ENCODE measurements at places on chromosomes 7 and 10.

- DNase-seq = no peak
These were observed 49.0 kb downstream of the LAMB1 start for GRCh38 chr7:107953924-107954303.

DNA sequence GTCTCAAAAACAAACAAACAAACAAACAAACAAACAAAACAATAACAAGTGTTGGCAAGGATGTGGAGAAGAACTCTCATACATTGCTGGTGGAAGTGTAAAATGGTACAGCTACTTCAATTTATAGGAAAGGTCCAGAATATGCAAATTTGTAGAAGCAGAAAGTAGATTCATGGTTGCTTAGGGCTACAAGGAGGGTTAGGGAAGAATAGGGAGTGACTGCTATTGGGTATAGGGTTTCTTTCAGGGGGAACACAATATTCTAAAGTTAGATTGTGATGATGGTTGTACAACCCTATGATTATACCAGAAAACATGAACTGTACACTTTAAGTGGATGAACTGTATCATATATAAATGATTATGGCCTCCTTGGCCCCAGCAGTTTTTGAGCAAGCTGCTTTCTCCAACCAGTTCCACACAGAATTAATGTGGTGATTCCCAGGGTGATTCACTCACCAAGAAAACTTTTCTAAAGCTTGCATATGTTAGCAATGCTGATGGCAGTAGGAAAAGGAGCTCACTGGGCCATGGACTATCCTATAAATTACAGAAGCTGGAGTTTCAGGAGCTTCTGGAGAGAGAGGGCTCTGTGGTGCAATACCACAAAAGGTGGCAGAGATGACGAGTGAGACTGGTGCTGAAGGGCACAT is 52.8 kb upstream of the KCNIP2 start:
- peak; percentile 34 for DNase-seq

GRCh38 chr7:5234852-5235831 is 45.1 kb downstream of the WIPI2 start:
- DNase-seq = peak; percentile 32

- DNase-seq = peak; percentile 71
These were observed 159.5 kb upstream of the AUTS2 start for GRCh38 chr7:69438584-69439412.

- DNase-seq = no peak
These were observed 103.3 kb downstream of the CLEC2L start for GRCh38 chr7:139626817-139627216.

- DNase-seq = no peak
These were observed 71.7 kb downstream of the PRKAG2 start for GRCh38 chr7:151805191-151805590.

DNA sequence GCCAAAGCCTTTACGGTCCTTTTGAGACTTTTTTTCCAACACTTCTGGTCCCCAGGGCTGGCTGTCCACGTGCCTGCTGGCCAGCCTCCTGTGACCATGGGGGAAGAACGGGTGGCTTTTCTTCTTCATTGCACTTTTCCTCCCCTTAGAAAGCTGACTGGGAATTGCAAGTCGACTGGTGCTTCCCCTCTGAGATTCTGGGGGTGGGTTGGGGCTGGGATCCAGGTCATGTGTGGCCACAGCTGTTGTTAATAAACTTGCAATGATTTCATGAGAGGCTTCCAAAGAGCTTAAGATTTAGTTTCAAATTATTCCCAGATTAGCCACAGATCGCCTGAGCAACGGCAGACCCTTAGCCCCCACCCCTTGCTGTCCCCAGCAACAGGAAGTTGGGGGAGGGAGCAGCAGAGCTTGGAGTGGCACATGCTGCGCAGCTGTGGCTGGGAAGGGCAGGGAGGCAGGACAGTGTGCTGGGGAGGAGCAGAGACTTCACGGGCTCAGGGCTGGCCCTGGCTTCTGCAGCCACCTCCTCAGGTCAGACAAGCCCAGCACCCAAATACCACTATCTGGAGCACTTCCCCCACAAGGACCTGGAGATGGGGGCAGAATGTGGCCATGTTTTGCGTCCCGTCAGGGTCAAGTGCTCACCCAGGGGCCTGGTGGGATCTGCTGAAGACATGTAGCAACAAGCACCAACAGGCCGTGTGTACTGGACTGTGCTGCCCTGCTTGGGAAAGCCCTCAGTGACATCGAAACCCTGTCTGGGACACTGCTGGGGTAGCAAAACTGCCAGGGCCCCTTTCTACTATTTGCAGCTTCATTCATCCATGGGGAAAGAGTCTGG is 147.1 kb downstream of the RNF216 start:
- DNase-seq = peak; percentile 97

DNA sequence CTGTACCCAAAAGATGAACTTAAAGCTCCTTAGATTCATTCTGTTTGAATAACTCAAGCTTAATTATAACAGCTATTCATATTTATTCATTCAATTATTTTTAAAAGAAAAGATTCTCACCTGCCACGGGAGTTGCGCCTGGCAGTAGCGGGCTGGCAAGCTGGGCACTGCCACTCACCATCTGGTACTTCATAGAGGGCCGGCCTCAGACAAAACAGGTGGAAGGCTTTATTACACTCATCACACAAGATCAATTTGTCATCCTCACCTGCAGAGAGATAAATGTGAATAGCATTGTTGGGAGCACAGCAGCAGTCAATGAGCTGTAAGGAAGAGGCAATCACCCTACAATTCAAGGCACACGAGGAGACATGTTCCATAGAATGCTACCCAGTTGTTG is 15.8 kb downstream of the FZD9 start:
- DNase-seq = no peak

- DNase-seq = no peak
These were observed 44.4 kb downstream of the LRRC4 start for GRCh38 chr7:127986581-127987521.

- DNase-seq = no peak
These were observed 77.5 kb downstream of the LRRC4 start for GRCh38 chr7:127953423-127954356.

DNA sequence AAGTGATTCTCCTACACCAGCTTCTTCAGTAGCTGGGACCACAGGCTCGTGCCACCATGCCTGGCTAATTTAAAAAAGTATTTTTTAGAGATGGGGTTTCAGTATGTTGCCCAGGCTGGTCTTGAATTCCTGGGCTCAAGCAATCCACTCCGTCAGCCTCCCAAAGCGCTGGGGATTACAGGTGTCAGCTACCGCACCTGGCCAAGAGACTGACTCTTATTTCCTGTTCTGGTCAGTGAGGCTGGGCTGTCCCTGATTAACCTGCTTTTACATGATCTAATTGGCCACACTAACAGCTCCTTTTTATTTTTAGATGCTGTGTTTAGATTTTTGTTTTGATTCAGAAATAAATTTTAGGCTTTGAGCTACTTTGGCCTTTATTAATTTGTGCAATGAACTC is 203.9 kb downstream of the NXPH1 start:
- DNase-seq = no peak

DNA sequence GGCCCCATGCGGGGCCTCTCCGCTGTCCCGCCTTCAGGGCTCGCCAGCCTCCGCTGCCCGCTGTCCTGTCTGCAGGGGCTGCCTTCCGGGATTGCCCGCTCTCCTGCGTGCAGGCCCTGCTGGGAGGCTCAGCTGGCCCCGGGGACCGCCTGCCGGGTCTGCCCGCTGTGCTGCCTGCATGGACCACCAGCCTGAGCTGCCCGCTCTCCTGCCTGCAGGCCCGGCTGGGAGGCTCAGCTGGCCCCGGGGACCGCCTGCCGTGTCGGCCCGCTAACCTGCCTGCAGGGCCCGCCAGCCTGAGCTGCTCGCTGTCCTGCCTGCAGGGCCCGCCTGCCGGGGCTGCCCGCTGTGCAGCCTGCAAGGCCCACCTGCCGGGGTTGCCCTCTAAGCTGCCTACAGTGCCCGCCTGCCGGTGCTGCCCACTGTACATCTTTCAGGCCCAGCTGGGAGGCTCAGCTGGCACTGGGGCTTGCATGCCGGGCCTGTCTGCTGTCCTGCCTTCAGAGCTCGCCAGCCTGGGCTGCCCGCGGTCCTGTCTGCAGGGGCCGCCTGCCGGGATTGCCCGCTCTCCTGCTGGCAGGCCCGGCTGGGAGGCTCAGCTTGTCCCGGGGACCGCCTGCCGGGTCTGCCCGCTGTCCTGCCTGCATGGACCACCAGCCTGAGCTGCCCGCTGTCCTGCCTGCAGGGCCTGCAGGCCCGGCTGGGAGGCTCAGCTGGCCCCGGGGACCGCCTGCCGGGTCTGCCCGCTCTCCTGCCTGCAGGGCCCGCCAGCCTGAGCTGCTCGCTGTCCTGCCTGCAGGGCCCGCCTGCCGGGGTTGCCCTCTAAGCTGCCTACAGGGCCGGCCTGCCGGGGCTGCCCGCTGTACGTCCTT is 165.1 kb downstream of the GLRX3 start:
- peak; percentile 57 for DNase-seq

DNA sequence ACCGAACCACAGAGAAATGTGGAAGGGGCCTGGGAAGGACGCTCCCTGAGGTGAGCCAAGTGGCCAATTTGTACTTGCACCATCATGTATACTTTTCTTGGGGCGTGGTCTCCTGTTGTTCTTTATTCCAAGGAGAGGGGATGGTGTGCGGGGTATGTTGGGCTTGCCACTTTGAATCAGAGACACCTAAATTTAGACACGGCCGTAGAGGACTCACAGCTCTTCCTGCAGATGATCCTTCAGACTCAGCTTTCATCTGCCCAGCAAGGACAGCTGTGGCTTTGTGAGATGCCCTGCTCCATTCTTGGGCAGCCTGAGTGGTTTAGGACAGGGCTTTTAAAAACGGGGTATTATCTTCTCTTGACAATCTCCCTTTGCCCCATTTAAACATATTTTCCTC is 473.2 kb downstream of the REEP3 start:
- DNase-seq = no peak

DNA sequence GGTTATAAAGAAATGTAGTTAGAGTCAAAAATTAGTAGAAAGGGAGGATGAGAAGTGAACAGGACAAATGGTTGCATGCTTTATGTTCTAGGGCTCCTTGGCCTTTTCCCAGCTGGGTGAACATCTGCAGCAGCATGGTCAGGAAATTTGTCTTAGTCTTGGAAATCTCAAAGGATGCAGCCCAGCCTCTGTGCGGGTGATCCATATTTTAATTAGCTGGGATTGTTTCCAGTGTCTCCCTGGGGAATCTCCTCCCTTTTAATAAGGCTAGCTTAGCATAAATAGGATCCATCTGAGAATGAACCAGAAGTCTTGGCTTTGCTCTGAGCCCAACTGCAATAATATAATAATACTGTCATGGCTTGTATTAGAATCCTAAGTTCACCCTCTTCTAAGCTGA is 198.3 kb downstream of the PRKG1 start:
- DNase-seq = peak; percentile 73

- DNase-seq = no peak
These were observed 692 bp downstream of the CARD11 start for GRCh38 chr7:3042861-3043489.

DNA sequence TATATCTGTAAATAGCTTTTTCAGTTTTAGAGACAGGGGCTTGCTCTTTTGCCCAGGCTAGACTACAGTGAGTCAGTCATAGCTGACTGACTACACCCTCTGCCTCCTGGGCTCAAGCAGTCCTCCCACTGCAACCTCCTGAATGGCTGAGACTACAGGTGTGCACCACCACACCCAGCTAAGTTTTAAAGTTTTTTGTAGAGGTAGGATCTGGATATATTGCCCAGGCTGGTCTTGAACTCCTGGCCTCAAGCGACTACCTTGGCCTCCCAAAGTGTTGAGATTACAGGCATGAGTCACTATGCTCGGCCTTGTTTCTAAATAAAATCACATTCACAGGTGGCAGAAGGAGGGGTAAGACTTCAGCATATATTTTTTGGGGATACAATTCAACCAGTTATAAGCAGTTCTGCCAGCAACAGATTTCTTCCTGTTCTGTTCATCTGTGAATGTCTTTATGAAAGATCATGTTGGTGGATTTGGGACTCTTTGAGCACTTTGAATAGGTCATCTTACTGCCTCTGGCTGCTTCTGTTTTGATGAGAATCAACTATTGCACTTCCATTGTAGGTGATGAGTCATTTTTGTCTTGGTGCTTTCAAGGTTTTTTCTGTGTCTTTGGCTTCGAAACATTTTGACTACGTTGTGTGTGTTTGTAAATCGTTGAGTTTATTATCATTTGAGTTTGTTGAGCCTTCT is 15.7 kb downstream of the RBM33 start:
- DNase-seq = peak; percentile 44

All from fibroblast of mammary gland (primary cell).